Activated CD4-positive, alpha-beta T cell treated with anti-CD3 and anti-CD28 coated beads, Interleukin-2, amount 50 U/mL, for 1 hour (primary cell): ENCODE measurements at places on chromosomes 3 and 15.
A peak's percentile ranks its signal among the peaks of the same experiment; 100 is the strongest.

DNA sequence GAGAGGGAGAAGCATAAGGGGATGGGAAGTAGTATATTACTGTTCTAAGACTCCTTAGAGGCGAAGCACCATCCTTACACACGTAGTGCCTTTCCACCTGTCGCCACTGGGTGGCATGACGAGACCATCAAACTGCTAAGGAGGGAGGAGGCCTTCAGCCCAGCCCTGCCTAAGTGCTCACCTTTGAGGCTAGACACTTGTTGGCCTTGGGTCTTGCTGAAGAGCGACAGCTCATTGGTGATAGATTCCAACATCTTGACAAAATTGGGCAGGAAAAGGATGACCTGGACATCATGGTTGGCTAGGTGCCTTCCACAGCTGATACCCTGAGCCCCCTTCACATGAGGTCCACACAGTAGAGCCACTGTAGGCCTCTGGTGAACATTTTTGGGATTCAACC, 19.6 kb downstream of the CLK3 start:
- peak; percentile 74 for DNase-seq

GRCh38 chr3:178454726-178455125, 81.5 kb upstream of the KCNMB2 start:
- no peak for DNase-seq

DNA sequence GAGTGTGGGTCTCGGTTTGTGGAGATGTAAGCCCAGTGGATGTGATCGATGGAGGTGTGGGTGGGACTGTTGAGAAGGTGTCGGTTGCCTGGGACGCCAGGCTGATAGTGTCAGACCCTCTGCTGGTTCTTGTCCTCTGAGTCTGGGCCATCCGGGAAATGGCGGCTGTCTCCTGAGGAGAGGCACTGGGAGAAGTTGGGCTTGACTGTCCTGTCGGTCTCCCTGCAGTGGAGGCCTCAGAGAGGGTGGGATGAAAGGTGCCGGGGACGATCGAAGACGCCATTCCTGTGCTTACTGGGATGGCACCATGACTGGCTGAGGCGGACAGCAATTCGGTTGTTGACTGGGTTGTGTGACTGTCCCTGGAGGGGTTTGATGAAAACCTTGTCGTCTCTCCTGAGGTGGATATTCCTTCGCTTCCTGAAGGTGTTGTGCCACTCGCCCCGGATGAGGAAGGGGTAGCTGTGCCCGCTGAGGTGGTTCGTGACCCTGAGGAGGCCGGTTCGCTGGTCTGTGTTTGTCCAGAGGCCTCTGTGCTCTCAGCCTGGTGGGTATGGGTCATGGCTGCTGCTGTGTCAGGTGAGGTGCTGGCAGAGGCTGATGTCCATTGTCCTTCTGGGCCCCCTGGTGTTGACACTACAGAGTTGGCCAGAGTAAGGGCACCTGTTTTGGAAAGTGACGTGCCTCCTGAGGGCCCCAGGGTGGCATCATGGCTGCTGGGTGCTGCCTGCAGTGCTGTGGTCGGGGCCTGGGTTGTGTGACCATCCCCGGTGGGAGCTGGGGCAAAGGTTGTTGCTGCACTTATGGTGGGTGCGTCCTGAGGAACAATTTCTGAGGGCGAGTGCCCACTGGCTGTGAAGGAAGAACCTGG, 22.8 kb downstream of the MUC4 start:
- DNase-seq: no peak

GRCh38 chr15:65275728-65276126, 11.0 kb downstream of the PARP16 start:
- DNase-seq: no peak

DNA sequence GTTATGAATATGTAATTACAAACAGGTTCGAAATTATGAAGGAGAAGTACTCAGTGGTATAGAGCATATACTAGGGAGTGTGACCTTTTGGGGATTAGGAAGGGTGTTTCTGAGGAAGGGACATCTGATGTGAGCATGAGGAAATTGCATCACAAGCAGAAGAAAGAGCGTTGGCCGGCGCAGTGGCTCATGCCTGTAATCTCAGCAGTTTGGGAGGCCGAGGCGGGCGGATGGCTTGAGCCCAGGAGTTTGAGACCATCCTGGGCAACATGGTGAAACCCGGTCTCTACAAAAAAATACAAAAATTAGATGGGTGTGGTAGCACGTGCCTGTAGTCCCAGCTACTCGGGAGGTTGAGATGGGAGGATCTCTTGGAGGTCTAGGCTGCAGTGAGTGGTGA, 6.9 kb downstream of the CMTM7 start:
- DNase-seq: no peak

GRCh38 chr15:65175511-65175910, 9.6 kb downstream of the CLPX start:
- no peak for DNase-seq

DNA sequence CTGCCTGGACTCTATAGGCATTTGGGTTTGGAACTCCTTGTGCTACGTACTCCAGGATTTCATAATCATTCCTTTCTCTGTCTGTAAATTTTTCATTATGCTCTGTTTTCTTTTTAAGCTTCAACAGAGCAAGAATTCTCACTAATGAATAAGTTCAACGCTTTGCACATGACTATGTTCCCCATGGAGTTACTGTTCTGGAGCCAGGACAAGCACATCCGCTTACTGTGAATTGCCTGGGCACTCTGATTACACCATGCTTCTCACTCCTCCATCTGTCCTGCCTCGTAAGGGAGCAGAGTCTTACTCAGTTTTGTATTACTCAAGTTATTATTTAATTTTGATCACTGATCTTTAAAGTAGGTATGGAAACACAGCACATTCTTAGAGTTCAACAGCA, 472.7 kb downstream of the RAP2B start:
- DNase-seq: no peak

DNA sequence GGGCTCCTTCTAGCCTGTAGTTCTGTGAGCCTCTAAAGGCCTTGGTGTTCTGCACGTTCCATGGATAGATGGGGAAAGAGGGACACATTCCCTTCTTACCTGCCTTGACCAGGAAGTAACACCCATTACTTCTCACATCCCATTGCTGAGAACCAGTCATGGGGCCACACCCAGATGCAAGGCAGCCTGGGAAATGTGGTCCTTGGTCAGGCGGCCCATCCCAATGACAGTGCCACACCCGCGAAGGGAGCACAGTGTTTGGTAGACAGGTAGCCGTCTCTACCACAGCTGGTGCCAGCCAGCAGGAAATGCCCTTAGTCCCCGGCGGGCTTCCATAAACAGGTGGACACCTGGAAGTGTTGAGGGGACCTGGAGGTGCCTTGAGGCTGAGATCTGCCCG, 23.2 kb upstream of the LCTL start:
- no peak for DNase-seq

GRCh38 chr3:195258449-195259153, 12.4 kb downstream of the XXYLT1 start:
- no peak for DNase-seq

GRCh38 chr3:141150081-141150830, 81.4 kb upstream of the PXYLP1 start:
- no peak for DNase-seq
